ENCODE measurements at places on chromosomes 1 and 21.

- DNase-seq = no peak
Observed at GRCh38 chr1:192513697-192514096, 61.9 kb upstream of the RGS1 start.

DNA sequence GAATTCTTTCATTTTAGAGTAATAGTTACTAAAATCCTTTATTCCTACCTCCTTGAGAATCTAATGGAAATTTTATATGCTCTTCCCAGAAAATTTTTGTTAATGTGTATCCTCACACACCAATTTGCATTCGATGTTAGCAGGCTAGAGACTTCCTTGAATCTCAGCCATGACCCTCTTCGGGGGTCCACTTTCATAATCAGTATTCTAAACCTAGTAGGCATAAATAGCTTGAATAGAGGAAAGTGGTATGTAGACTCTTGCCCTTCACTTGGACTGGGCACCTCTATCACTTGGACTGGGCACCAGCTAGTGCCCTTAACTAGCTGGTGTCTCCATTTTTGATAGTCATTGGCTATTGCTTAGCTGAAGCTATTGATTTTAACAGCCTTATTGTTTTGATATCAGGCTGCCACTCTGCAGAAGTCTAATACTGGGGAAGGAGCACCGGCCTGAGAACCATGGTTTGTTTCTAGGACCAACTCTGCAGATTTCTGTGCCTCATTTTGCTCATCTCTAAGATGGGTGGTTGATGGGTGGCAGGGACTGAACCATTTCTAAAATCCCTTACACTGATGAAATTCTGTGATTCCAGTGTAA is 42.8 kb downstream of the MRPL39 start:
- no peak for DNase-seq

DNA sequence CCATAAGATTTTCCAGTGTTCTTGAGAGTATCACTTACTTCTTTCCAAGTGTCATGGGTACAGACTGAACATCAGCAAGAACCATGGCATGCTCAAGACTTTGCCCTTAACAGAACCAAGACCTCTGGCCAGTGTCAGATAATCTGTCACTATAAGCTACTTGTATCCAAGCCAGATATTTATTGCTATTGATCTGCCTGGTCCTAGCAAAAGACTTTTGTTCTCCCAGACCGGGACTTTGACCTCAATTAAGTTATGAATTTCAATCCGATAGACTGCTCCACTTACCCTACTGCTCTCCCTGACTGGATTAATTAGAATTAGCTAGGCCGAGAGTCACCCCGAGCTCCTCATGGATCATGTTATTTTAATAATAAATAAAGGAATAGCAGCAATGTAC is 129.6 kb downstream of the ACBD6 start:
- no peak for DNase-seq

GRCh38 chr1:27507960-27508665 is 18.1 kb upstream of the WASF2 start:
- DNase-seq = no peak

GRCh38 chr1:66271904-66272254 is 262.1 kb upstream of the SGIP1 start:
- peak; percentile 53 for DNase-seq

GRCh38 chr1:56803561-56804156 is 15.5 kb downstream of the FYB2 start:
- DNase-seq = no peak

- peak; percentile 23 for DNase-seq
Observed at GRCh38 chr1:26234644-26235370, 807 bp downstream of the CEP85 start.

GRCh38 chr1:203505526-203506204 is 11.7 kb downstream of the OPTC start:
- no peak for DNase-seq

DNA sequence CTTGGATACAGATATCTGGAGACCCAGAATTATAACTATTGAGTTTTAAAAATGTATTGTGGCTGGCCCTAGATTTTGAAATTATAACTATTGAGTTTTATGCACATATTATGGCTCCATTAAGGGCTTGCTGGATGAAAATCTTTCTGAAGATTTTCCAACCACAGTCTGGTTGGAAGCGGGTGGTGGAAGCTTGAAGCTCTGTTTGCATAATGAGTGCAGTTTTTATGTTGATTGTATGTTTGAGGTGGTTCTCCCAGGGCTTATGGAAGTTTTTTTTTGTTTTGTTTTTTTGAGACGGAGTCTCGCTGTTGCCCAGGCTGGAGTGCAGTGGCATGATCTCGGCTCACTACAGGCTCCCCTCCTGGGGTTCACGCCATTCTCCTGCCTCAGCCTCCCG is 10.1 kb upstream of the CTPS1 start:
- DNase-seq = no peak

DNA sequence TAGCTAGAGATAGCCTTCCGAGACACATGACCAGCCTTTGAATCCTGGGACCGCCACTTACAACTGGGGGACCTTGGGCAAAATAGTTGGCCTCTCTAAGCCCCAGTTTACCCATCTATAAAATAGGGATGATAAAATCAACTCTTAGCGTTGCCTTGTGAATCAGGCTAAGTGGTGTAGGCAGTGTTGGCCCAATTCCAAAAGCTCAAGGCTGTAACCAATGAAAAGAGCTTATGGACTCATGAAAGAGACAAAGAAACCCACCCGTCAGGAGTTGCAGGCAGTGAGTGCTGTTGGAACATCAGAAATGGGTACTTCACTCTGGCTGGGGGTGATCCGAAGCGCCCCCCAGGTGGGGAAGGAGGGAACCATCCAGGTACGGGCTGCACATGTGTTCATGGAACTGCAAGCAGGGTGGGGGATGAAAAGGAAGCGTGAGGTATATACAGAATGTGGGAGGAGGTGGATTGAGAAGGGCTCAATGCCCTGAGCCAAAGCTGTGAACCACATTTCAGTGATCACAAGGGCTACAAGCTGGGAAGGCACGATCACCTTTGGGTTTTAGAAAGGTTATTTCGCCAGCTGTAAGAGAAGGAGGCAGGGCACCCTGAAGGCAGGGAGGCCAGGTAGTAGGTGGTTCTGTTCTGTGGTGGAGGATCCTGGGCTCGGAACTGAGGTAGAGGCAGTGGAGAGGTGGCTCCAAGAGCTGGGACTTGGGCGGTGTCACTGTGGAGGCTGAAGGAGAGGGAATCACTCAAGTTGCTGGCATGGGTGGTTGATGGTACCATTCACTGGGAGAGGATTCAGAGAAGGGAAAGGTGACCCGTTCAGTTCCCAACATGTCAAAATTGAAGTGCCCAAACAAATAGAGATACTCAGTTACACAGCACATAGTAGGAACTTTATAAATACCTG is 11.4 kb upstream of the KIAA1614 start:
- no peak for DNase-seq

GRCh38 chr1:6257541-6258069 is 3.3 kb downstream of the GPR153 start:
- DNase-seq = no peak
